ENCODE measurements at places on chromosomes 2 and 18. TPM values are rescaled to one million over a fixed set of nuclear protein-coding genes. Genes with fewer than 3 reads are reported as not detected.

GRCh38 chr2:27573452-27573851 is 9.4 kb upstream of the ZNF512 start:
- H3K4me3 ChIP-seq: no peak overlapping the region
- H3K4me1 ChIP-seq: no peaks in the 10 kb centered on the region
- no peak overlapping the region for H3K27ac ChIP-seq
- no peaks in the 10 kb centered on the region for H3K27me3 ChIP-seq
- H3K36me3 ChIP-seq: no peaks in the 10 kb centered on the region
- no peak for DNase-seq

- DNase-seq: no peak
- H3K4me3 ChIP-seq: no peak overlapping the region
- H3K27me3 ChIP-seq: no peaks in the 10 kb centered on the region
- H3K36me3 ChIP-seq: no peaks in the 10 kb centered on the region
- no peaks in the 10 kb centered on the region for H3K4me1 ChIP-seq
- no peak overlapping the region for H3K27ac ChIP-seq
These were observed 51.0 kb downstream of the NPAS2 start for GRCh38 chr2:100870652-100871531.

Gene IGFBP5
- total RNA-seq: 808 TPM

DNA sequence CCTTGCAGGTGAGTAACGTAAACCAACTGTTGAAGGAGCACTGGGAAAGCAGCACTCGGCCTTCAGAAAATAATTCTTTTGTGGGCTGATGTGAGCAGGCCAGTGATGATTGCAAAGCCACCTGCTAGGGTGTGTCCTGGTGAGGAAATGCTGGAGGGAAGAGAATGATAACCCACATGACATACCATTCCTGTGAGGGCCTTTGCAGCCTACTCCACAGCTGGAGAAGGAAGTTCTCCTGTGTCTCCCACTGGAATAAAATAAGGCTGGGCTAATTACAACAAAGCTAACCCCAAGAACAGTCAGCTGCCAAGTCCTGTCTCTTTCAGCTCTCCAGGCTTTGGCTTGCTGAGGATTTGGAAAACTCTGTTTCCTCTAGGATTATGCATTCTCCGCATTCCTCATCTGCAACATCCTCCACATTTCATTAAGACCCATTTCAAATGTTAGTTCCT is 16.7 kb upstream of the DSG1 start:
- no peak overlapping the region for H3K4me3 ChIP-seq
- no peaks in the 10 kb centered on the region for H3K4me1 ChIP-seq
- no peaks in the 10 kb centered on the region for H3K27me3 ChIP-seq
- no peak for DNase-seq
- H3K36me3 ChIP-seq: no peaks in the 10 kb centered on the region

GRCh38 chr2:232415736-232416520 is 9.3 kb downstream of the ALPG start:
- H3K4me1 ChIP-seq: no peaks in the 10 kb centered on the region
- H3K36me3 ChIP-seq: no peaks in the 10 kb centered on the region
- H3K27ac ChIP-seq: no peak overlapping the region

Gene RBFA
- total RNA-seq: 18.1 TPM

- no peaks in the 10 kb centered on the region for H3K27me3 ChIP-seq
- H3K4me3 ChIP-seq: no peak overlapping the region
- no peaks in the 10 kb centered on the region for H3K4me1 ChIP-seq
- DNase-seq: no peak
These were observed 18.9 kb upstream of the ST3GAL5 start for GRCh38 chr2:85907671-85908157.

Gene TMEM247
- not detected for total RNA-seq

Gene MPP4
- 0.30 TPM for total RNA-seq

DNA sequence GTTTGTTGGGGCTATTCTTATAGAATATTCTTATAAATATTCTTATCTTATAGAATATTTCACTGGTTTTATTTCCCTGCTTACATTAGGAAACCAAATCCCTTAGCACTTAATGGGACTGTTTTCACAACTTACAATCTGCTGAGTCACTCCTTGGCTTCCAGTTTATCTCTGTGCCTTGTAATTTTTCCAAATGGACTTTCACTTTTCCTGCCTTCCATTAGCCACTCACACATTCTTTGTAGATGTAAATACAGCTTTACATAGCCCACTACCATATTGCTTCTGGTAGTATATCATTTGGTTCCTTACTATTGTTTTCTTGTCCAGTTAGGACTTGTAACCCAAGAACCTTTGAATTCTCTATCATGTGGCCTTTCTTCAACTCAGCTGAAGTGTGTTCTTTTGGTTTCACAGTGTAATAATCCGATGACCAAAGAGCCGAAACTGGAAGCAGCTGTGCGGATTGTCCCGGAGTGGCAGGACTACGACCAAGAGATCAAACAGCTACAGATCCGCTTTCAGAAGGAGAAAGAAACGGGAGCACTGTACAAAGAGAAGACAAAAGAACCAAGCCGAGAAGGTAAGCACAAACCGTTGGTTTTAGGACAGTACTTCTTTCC is 96.1 kb downstream of the UGGT1 start:
- DNase-seq: no peak
- H3K27me3 ChIP-seq: no peaks in the 10 kb centered on the region
- no peak overlapping the region for H3K4me3 ChIP-seq
- no peak overlapping the region for H3K27ac ChIP-seq
- no peaks in the 10 kb centered on the region for H3K4me1 ChIP-seq

Gene DNAJC5G
- total RNA-seq: not detected
